GOT3 (cell line): ENCODE measurements at places on chromosomes 3 and 15.

- no peak for DNase-seq
Observed at GRCh38 chr3:12756175-12756574, 2.9 kb downstream of the TMEM40 start.

DNA sequence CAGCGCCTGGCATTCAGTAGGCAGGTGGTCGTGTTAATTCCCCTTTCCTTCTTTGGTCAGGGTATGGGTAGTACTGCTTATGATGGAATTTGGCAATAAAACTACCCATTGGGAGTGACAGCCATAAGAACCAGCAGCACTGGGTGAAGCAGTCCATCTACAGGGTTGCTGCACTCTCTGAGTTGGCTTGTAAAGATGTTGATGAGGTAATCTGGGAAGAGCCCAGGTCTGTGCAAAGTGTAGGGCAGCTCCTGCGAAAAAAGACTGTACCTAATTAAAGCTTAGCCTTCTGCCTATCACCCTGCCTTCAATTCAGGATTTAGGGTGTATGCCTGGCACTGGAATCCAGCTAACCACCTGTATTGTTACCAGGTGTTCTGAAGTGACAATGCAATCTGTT lies 4.7 kb upstream of the FETUB start:
- DNase-seq: no peak

GRCh38 chr15:43093026-43093425 lies 12.8 kb downstream of the UBR1 start:
- no peak for DNase-seq

GRCh38 chr15:66647358-66647757 lies 54.7 kb upstream of the SMAD6 start:
- no peak for DNase-seq

- no peak for DNase-seq
Observed at GRCh38 chr15:62439543-62440016, 274.5 kb upstream of the C2CD4B start.

DNA sequence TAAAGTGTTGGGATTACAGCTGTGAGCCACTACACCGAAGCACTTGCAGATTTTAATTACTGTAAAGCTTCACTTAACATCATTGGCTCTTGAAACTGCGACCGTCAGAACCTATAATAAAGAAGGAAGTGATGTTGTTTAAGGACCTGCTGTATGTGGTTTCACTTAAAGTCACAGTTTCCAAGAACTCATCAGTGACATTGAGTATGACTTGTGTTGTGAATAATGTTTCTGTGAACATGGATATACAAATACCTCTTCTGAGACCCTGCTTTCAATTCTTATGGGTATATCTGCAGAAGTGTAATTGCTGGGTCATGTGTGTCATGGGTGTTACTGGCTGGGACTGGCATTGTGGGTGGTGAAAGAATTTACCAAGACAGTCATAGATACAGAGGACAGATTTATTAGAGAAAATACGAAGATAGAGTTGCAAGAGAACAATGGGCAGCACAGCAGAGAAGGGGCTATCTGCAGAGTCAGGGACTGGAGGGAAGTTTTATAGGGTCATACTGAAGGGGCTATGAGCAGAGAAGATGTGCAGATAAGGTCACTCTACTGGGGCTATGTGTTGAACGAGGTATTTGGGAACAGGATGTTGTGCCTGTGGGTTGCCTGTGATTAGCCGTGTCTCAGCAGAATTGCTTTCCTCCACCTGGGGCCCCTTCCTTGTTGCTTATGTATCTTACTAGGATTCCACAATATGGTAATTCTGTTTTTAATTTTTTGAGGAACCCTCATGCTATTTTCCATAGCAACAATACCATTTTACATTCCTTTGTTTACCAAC lies 4.5 kb downstream of the NDUFB5 start:
- no peak for DNase-seq

DNA sequence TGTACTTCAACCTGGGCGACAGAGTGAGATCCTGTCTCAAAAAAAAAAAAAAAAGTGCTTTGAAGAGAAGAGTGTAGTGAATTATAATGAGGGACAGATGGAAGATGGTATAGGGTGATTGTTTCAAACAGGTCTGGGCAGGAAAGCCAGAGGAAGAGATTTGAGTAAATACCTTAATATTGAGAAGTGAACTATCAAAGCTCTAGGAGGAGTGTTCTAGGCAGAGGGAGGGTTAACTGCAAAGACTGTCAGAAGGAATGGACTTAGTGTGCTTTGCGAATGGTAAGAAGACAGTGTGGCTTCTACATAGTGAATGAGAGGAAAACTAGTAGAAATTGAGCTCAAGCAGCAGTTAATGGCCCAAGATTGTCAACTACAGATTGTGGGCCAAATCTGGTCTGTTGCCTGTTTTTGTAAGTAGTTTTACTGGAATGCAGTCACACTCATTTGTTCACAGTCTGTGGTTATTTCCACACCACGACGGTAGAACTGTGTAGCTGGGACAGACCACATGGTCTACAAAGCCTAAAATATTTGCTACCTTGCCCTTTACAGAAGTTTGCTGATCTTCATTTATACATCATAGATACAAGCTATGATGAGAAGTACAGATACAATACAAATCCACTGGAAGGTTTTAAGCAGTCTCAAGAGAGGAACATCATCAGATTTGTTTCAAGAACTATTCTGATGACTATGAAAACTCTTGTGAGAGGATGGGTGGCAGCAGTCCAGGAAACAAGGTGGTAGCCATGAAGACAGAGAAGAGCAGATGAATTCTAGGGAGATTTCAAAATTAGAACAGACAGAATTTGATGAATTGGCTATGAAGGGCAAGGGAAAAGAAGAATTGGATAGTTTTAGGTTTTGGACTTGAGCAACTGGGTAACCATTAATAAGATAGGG lies 16.5 kb upstream of the USP50 start:
- DNase-seq: no peak

- no peak for DNase-seq
Observed at GRCh38 chr3:158109295-158109803, 540 bp upstream of the RSRC1 start.

- DNase-seq: no peak
Observed at GRCh38 chr3:15923640-15924405, 126.0 kb upstream of the ANKRD28 start.

DNA sequence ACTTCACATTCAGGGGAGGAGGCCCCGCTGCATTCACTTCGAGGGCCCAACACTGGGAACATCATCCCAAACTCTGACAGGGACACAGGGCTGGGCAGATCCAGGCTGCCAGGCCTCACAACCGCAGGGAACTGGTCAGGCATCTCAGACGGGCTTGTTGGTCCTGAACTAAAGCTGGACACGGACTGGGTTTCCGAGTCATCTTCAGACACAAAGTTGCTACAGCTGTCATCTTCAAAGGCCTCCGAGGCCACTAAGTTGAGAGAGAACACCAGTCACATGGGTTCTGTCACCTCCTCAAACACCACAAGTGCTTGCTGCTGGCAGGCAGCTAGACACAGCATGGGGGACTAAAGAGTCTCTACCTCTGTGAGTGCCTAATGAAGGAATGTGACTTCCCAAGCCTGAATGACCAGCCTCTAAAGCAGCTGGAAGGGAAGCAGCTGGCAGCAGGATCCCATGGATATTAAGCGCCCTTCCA lies 50.9 kb downstream of the CAPN7 start:
- DNase-seq: no peak

DNA sequence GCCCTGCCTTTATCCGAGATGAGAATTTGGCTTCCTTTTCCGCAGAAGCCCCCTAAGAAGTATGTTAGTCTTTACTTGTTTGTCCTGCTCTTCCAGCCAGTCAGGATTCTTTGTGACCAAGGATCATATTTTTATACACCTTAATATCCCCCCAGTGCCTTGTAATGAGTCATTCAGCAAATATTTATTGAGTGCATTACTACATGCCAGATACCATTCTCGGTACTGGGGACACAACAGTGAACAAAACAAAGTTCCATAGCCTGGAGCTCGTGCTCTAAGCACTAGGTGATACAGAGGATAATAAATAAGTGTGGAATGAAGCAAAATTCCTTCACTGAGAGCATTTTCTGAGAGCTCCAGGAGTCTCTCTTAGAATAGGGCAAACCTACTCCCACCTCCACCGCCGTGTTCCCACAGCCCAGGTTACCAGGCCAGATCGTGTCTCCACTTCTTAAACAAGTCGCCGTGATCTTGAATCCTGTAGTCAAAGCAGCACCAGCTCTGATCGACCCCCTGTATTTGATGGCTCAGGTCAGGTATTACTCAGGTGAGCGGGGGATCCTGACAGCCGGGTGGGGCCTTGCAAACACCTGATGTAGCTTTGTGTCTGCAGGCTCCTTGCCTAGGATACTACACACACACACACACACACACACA lies 18.5 kb downstream of the TTC21A start:
- DNase-seq: no peak

DNA sequence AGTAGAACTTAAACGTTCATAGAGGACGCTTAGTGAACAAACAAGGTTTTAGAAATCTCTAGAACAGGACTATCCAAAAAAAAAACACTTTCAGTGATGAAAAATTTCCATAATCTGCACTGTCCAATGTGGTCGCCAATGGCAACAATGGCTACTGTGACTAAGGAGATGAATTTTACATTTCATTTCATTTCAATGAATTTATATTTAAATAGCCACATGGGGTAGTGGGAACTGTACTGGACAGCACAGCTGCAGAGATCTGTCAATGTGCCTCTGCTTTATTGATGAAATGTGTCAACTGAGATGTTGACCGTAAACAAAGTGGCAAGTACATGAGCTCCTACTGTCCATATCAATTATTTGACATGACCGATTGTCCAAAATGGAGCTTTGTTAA lies 222.5 kb downstream of the MAGI1 start:
- no peak for DNase-seq
